ENCODE measurements at places on chromosomes 3 and 15. TPM values are rescaled to one million over a fixed set of nuclear protein-coding genes. Genes with fewer than 3 reads are reported as not detected.

DNA sequence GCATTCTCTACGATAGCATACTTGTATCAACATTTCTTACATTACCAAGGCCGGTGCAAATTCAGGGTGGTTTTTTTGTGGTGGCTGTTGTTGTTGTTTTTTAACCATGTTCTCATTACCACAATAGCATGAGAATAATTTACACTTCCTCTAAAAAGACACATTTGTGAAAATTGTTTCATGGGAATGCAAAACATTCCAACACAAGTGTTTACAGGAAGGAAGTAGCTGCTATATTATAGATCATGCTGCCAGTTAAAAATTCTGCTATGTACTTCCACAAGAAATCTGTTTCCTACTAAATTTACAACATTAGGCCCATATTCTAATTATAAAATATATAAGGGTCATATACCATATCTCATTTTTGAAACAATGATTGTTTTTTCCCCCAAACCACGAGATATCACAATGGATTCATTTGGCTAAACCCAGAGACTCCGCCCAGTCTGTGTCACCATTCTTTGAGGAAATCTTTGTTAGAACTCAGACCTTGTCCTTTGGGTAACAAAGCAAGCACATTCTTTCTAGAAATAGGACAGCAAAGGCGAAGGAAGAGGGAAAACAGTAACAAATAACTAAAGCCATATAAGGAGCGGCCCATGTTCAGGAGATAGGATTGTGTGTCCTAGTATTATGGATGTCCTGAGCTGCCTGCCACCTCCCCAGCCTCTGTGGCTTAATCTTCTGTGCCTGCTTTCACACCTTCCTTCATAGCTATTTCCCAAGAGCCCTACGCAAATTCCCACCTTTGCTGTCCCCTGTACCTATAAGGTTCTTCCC is 60.1 kb downstream of the UACA start:
- DNase-seq, result no peak

DNA sequence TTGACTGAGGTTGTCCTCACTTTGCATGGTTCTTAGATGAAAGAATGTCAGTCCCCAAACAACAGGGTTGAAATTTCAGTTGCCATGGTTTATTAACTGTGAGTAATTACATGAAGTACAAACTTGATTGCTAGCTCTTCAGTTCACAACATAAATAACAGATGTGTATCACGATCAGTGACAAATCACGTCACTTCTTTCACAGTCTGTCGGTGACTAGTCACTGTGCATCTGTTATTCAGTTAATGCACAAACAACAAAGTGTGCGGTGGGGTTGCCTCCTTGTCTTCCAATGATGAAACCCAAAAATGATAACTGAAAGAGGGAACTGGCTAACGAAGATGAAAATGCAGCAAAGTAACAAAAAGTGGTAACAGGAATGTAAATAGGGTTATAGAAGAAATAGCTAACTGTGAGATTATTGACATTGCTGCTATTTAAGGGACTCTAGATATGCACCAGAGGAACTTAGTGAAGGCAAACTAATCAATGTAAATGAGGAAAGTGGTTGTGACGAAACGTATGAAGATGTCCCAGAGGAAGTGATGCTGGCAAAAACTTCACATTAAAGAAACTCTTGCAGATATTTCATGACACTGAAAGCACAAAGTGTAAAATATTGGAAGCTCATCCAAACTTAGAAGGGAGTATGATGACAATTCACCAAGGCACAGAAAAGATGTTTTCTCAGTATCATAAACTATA is 159.3 kb downstream of the WDR76 start:
- no peak for DNase-seq

DNA sequence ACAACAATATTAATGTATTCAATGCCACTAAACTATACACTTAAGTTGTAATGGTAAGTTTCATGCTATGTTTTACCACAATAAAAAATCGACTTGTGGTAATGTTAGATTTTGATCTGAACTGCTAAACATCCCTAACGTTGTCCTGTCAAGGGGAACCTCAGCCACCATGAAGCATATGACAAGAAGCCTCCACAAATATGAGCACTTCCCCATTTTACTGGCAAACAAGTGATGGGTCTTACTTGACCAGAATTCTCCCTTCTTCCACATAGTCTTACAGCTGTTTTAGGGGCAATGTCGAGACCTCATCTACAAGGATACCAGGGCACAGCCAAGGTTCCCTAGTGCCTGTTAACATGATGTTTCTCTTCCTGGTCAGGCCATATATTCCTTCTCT is 124.2 kb upstream of the ABI3BP start:
- DNase-seq, result no peak

- no peak for DNase-seq
Observed at GRCh38 chr15:45715528-45715927, 80.7 kb downstream of the SQOR start.

DNA sequence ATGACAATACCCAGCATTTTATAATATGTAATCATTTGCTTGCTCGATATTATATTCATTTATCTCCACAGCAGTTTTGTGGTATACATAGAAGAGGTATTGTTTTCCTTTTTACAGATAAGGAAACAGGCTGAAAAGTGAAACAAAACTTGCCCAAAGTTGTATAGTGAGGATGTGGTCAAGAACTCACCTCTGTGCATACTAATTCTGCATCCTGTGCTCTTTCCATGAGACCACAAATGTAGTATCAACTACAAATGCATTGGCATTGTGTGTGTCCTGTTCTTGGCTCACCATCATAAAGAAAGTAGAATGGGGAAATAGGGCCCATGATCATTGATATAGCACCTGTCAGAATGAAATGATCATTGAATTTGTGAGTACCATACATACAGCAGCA is 167.3 kb downstream of the NECTIN3 start:
- DNase-seq, result no peak

GRCh38 chr3:133856316-133856715 is 39.4 kb downstream of the RAB6B start:
- no peak for DNase-seq

- DNase-seq, result no peak
Observed at GRCh38 chr3:16089521-16089920, 85.0 kb upstream of the GALNT15 start.

- no peak for DNase-seq
Observed at GRCh38 chr3:54951405-54951804, 23.5 kb upstream of the LRTM1 start.

- DNase-seq, result no peak
Observed at GRCh38 chr3:16311960-16312451, 47.0 kb downstream of the OXNAD1 start.

SLC22A14 gene
- 0.49 TPM for total RNA-seq

SV2B gene
- 3.2 TPM for total RNA-seq

SHC4 gene
- 0.25 TPM for total RNA-seq

Measured in vagina (tissue), 2 donors.